ENCODE measurements at places on chromosomes 11 and 22.

DNA sequence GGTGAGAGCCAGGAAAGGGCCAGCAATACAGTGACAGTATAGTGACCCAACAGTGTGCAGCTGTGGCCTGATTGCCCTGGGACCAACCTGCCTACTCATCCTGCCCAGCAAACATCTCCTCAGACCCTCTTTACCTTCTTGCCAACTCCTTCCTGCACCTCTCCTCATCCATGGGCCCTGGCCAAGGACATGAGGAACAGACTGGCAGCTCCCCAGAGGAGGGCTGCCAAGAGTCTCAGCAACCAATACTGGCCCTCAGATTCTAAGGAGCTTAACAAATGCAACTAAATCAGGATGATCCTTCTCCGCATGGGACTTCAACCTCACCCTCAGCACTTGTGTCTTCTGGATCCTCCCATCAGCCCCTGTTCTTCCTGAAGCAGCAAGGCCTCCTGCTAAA is 77.0 kb downstream of the RPL27A start:
- DNase-seq: peak; percentile 8

DNA sequence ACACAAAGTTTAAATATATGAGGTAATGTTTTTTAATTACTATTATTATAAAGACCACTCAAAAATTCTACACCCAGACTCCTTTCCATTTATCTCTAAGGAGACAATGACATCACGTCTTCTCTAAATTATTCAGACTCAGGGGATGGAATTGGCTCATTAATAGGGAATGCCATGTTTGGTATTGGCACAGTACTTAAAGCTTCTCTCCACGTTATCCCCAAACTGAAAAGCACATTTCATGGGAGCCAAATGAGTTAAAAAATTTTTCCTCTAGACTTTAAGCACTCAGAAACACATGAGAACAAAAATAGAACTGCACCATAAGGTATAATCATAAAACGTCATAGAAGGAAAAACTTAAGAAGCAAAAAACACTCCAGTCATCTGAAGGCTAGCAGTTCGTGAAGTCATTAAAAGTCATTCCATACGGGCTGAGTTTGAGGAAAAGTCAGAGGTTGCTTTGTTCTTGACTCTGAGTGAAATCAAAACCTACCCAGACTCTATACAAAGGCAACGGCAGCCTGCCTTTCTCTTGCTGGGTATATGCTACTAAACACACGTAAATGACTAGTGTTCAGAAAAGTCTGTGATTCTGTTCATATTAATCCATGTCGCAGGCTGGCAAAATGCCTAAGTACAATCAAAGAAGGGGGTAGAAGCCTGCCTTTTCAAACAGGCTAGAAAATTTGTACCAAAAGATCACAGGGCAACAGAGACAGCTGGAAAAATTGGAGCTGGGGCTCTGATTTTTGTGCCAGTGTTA is 8.7 kb upstream of the MPPED2 start:
- no peak for DNase-seq

GRCh38 chr11:39190751-39191150 is 2268.7 kb downstream of the LRRC4C start:
- DNase-seq: no peak

DNA sequence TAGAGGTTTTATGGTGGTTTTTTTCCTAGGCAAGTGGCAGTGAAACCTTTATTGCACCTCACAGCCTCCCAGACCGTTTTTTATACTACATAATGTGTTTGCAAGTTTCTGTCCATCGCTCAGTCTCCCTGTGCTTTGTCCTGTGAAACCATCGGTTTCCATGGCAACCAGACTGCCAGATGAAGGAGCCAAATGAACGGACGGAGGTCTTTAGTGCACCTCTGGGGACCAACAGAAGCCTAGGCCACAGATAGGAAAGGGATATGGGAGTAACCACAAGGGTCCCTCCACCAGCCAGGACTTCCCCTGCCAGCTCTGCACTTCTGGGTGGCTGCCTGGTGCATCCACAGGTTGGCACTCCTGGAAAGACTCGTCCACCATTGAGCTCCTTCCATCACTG is 165.0 kb downstream of the CHST1 start:
- no peak for DNase-seq

DNA sequence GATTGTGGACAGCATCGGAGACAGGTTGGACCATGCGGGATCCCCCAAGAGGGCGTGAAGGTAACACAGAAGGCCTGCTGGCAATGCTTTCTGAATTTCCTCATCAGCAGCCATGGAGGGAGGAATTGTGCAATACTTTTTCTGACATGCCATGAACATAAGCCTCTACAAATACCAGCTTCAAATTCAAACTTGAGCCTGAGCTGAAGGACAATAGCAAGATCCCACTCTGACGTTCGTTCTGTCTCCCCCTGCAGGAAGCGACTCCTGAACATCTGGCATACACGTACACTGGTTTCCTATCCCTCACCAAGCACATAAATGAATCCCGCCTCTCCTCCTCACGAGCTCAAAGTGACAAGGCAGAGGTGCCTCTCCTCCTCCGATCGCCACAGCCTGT is 312.2 kb downstream of the BRD1 start:
- no peak for DNase-seq

DNA sequence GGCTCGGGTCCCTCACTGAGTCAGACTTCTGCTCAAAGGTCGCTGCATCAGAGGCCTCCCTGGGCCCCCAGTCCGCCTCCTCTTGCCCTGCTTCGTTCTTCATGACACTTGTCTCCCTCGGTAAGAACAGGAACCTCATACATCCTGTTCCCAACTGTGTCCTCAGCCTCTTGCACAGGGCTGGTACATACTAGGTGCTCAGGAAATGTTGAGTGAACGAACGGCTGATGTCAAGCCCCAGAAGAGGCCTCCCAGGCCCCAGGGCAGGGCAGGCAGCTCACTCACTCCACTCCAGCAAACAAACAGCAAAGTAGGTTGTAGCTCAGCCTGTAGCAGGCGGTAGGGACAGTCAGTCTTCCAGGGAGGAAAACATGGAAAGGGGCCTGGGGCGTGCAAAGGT is 17.2 kb downstream of the SYNGR1 start:
- DNase-seq: no peak

- DNase-seq: no peak
Observed at GRCh38 chr11:112320668-112321067, 60.0 kb upstream of the PLET1 start.

GRCh38 chr11:104098555-104098954 is 62.1 kb downstream of the DDI1 start:
- DNase-seq: no peak

Data from putamen (tissue), 1 donor.